Stimulated activated CD8-positive, alpha-beta memory T cell treated with anti-CD3 and anti-CD28 coated beads, Interleukin-4, amount 100 ng/mL, for 1 hour (primary cell): ENCODE measurements at places on chromosomes 7 and 10.

- no peak for DNase-seq
Measured at GRCh38 chr10:13627459-13628310, 40.9 kb downstream of the PRPF18 start.

- DNase-seq, result no peak
Measured at GRCh38 chr10:33008499-33009243, 50.6 kb upstream of the ITGB1 start.

GRCh38 chr10:129467359-129468064, 471 bp downstream of the MGMT start:
- DNase-seq, result no peak

DNA sequence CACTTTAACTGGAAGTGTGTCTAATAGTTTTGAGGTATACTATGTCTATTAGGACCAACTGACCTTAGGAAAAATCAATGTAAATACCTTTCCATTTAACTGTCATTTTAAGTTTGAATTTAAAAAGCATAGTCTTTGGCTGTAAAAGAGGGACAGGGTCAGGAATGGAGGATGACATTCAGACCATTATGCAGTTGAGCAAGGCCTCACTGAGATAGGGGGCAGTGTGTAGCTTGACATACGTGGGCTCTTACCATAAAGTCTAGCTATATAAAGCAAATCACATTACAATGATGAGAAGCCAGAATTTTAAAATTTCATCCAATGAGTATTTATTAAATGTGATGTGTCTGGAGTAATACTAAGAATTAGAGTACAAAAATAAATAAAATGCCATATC, 17.9 kb downstream of the PALS2 start:
- DNase-seq, result no peak

DNA sequence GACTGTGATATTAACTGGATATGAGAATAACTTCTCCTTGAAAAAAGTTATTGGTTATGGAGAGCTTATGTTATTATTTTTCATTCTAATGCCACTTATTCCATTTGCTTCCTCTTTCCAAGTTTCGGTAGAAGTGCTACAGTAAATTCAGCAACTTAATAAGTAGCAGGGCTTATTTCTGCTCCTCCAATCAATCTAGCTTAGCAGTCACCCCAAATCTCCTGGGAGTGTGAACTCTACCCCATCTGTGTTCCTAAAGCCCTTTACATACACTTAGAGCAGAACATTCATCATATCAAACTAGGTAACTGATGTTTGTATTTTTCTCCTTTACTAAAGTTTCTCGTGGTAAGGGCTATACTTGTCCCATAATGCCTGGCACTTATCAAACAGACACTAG, 8.7 kb downstream of the ARL3 start:
- no peak for DNase-seq

DNA sequence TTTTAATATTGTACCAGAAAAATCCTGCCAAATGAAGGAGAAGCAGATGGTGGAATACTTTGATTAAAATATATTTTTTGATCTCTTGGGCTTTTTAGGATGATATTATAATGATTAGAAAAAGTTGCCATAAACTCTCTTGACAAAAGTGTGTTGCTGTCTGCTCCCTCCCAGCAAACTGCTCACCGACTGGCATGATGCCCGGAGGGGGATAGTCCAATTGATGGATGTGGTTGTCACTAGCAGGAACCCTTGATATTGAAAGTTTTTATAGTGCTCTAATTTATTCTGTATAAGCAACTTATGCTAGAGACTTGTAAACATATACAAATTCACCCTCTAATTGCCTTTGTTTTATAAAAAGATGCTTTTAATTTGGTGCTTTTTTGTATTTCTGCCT, 114.0 kb downstream of the DNAH11 start:
- DNase-seq, result no peak

DNA sequence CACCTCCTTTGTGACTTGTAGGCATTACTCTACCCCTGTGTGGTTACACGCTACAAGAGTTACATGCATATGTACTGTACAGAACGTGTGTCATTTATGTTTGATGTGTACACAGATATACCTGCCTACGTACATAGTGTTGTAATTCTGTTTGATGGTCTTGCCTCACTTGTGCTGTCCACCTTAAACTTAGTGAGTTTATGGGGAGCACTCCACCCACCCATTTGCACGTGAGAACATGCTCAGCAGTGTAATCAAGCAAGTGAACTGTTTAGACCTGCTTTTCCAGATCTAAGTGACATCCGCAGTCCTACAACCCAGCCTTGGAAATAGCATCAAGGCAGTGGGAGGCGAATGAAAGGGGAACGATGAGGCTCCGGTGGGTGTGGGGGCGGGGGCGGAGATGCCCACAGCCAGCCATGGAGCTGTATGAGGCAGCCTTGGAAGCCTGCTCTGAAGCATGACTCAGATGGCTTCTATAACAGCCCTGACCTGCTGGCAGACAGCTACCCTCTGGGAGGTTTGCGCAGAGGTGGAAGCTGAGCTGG, 52.1 kb downstream of the SUFU start:
- DNase-seq, result no peak

GRCh38 chr7:47241112-47242065, 340.5 kb downstream of the TNS3 start:
- no peak for DNase-seq

- DNase-seq, result no peak
Measured at GRCh38 chr10:114239117-114239993, at the start of gene VWA2. Gene VWA2, plus strand, starts transcription at chr10:114239254. Its CDS starts 9,460 bp downstream, at chr10:114248714.

GRCh38 chr7:26329520-26330255, 38.0 kb downstream of the SNX10 start:
- DNase-seq, result no peak

DNA sequence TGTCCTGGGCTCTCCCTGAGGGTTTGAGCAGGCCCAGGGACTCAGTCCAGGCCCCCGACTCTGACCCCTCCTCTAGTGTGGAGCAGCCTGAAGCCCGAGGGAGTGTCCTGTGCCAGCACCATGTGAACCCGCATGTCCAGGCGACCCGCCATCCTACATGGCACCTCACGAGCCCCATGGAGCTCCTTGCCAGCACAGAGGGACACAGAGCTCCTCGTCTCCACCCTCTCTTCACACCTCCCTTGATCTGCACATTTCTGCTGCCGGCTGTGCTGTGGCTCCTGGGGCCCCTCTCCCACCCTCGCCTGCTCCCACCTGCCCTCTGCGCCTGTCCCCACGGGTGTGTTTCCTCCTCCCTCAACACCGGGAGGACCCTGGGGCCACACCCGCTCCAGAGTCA, 103.5 kb downstream of the ADARB2 start:
- no peak for DNase-seq

- DNase-seq, result no peak
Measured at GRCh38 chr10:108303149-108303548, 1138.6 kb upstream of the SORCS1 start.

DNA sequence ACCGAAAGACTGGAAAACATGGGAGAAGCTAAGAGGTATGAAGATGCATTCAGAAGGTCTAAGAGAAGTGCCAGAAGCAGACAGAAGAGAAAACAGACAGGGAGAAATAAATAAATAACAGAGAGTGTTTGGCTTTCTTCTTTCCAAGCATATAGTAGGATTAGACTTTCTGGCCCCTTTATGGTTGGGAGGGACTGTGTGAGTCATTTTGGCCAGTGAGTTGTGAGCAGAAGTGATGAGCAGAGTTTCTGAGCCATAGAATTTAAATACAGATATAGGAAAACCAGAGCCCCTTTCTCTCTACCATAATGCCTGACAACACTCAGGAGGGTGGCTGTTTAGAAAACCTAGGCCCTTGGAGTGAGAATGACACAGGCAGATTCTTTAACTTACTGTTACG, 171.0 kb downstream of the PPP1R17 start:
- DNase-seq, result no peak

DNA sequence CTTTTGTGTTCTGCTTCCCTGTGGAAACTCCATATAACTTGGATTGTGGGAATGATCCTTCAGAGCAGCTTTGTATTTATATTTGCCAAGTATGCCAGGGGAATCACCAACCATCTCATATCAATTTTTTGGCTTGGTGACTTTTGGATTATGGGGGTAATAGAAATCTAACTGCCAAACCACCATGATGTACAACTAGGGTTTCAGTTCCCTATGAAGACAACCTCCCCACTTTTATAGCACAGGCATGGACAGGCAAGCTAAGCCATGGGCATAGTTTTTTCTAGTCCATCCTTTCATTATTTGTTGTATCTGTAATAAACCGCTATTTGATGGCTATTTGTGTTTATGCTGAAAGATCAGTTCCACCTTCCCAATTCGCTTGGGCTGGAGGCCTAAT, 17.7 kb downstream of the NPY start:
- no peak for DNase-seq

DNA sequence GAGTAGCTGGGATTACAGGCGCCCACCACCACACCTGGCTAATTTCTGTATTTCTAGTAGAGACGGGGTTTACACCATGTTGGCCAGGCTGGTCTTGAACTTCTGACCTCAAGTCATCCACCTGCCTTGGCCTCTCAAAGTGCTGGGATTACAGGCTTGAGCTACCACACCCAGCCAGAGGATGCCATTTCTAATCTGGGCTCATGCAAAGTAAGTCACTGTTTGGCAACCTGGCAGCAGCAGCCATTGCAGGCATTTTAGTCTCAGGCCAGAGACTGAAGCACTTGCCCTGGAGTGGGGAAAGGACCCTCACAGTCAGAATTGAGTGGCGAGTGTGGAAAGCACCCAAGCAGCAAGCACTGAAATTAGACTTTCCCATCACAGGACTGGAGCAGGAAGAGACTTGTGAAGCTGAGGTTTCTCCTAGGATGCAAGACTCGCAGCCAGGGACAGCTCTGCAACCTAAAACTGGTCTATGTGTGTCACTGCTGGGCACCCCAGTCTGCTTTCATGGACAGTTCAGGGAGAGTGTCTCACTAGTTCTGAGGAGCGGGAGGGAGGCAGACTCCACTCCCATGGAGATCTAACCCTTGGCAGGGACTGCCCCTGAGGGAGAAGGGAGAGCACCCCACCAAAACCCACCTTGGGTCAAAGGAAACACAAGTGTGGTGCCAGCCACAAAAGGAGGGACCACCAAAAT, 27.6 kb downstream of the SNX13 start:
- DNase-seq, result no peak

DNA sequence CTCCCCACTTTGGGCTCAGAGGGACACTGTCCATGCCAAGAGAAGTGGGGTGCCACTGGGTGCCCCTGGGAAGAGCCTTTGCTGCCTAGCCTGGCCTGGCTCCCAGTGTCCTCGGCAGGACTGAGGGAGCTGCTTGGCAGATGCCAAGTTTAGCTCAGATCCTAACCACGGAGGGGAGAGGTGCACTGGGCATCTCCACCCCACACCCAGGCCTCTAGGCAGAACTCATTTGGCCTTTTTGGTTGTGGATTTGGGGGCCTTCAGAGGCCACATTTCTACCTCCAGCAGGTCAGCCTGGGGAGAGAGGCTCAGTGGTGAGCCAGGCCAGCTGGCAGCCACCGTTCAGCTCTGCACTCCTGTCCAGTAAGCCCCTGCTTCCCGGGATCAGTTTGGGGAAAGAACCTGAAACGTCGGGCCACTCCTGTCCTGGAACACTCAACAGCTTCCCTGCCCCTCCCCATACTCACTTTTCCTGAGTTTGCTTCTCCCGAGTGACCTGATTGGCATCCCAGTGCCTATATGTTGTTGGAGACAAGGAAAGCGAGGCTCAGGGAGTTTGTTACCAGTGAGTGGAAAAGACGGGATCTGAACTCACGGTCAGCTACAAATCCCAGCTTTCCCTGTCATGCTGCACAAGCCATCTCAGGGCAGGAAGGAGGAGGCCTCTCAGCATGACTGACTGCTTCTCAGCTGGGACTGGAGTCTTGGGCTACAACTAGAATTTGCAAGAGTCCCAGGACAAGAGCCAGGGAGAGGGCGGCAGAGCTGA, 11.2 kb upstream of the CXCL12 start:
- no peak for DNase-seq

DNA sequence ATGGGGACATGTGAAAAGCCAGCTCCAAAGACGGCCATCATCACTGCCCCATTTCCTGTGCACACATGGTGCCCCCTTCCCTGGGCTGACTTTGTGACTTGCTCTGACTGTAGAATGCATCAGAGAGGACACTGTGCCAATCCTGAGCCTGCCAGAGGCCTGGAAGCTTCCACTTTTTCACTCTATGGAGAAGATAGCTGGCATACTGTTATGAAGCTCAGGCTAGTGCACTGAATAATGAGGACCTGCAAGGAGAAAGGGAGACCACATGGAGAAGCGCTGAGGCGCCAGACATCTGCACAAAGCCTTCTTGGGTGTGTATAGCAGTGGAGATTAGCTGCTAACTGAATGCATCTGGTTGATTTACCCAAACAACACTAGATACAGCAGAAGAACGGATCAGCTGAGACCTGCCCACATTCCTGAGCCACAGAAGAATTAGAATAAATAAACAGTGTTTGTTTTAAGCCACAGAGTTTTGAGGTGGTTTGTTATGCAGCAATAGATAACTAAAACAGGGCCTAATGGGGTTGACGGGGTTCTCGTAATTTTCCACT, 58.9 kb upstream of the C10orf90 start:
- no peak for DNase-seq

DNA sequence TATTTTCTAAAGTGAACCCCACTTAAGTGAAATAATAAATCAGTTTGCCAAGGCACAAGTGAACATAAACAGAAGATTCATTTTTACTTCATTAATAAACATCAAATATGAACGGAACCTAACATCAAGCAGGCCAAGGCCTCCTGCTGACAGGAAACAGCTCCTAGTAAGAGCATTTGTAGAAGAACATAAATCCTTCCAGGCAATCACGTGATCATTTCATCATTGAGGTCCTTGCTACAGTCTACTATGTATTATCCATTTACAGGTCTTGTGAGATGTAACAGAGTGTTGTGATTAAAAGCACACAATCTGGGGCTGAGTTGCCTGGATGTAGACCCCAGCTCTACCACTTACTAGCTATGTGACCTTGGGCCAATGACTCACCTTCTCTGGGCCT, 70.6 kb downstream of the CALD1 start:
- no peak for DNase-seq

- DNase-seq, result no peak
Measured at GRCh38 chr7:39249635-39250152, 272.0 kb downstream of the POU6F2 start.

DNA sequence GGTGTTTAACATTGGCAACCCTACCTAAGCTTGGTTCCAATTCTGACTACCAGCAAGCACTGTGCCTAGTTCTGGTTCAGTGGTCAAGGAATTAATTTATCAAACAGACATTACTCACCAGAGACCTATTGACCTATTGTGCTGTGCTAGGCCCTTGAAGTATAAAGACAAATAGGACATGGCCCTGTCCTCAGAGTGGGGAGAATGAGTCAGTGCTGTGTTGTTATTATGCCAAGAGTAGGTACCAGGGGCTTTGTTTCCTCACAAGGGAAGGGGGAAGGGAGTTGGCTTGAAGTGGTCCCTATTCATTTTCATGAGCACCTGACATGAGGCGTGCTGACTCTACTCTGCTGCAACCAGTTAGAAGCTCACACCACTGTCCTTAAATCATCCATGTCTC, 62.6 kb upstream of the PLPP4 start:
- DNase-seq, result no peak
